Mucosa of gallbladder (tissue), 1 donor: ENCODE measurements at places on chromosomes 1 and 21.

GRCh38 chr1:201448990-201449389 lies 20.0 kb downstream of the PHLDA3 start:
- no peak for DNase-seq

DNA sequence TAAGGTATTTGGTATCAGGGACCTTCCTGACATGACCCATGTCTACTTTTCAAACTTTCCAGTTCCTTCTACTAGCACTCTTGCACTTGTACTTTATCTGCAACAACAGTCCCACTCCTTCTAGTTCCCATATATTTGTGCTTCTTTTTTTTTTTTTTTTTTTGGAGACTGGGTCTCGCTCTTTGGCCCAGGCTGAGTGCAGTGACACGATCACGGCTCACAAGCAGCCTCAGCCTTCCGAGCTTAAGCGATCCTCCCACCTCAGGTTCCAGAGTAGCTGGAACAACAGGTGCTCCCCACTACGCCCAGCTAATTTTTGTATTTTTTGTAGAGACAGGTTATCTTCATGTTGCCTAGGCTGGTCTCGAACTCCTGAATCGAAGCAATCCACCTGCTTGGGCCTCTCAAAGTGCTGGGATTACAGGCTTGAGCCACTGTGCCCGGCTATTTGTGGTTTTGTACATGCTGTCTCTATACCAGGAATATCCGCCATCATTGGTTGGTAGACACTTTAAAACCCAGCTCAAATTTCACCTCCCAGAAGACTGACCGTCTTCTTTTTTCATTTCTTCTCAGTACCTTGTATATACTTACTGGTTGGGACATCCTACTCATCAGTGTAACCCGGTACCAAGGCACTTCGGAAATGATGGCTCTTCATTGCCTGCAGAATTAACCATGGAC lies 1.1 kb downstream of the ZMYM1 start:
- no peak for DNase-seq

- DNase-seq = no peak
Observed at GRCh38 chr1:9369964-9370788, 77.5 kb downstream of the SPSB1 start.

DNA sequence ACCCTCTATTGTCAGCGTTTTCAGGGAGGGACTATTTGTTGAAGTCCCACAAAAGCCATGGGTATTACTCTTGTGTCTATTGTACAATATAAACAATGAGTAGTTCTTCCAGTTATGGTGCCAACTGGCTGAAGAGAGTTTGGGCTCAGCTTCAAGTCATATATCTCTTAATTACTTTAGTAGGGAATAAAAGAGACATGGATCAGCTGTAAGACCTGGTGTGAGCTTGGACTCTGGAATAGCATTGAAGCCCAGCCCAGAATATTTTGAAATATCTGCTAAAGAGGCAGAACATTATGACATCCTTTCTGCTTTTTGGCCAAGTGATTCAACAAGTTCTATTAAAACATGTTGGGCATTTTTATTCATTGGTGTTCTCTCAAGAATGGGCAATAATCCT lies 224.9 kb downstream of the BACH1 start:
- peak; percentile 34 for DNase-seq

DNA sequence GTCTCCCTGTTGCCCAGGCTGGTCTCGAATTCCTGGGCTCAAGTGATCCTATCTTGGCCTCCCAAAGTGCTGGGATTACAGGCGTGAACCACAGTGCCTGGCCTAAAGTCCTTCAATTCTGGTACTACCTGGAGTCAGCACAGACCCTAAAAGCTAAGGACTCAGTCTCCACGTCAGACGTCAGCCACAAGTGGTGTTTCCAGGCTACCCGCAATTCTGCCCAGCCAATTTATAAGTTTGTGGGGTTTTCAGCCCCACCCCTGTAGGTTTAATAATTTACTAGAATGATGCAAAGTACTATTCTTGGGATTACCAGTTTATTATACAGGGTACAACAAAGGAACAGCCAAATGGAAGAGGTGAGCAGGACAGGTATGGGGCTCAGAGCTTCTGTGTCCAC lies 10.6 kb upstream of the DIP2A start:
- DNase-seq = no peak

DNA sequence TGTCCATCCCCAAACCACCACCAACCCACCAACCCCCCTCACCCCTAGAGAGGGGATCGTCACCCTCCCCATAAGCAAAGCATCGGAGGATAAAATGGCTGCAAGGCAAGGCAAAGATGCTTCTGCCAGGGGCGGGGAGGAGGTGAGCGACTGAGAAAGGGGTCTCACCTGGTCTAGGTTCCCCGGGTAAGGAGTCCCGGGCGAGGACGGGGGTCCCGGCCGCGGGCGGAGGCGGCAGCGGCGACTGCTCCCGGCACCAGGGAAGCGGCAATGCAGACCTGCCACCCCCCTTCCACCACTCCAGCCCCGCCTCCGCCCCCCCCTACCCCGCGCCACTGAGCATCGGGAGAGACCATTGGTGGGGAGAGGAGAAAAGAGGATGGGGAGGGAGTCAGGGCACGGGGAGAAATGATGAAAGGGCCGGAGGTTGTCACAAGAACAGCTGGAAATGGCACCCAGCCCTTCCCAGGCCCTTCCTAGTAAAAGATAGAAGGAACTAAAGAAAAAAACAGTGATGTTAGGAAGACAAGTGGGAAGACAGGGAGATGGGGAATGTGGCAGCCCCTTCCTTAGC lies at the start of gene SV2A:
Gene SV2A, minus strand, starts transcription at position 274 of the 574 bp plus-strand sequence. CDS start 4,004 bp downstream, outside the sequence.
- no peak for DNase-seq

DNA sequence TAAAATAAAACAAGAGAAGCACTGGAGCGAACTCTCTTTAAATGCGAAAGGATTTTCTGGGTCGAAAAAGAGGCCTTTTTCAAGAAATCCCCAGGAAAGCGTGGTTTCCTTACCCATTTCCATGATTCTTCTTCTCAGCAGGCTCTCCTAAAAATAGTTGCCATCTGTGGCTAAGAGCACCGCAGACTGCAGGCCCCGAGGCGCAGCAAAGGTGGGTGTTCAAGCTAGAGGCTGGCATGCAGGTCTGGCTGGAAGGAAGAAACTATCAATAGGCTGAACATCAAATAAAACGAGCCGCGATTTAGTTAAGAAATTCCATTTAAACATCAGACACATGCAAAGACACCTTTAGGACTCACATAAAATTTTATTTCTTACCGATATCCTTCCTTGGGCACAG lies 135.1 kb downstream of the ADAMTS1 start:
- DNase-seq = no peak

DNA sequence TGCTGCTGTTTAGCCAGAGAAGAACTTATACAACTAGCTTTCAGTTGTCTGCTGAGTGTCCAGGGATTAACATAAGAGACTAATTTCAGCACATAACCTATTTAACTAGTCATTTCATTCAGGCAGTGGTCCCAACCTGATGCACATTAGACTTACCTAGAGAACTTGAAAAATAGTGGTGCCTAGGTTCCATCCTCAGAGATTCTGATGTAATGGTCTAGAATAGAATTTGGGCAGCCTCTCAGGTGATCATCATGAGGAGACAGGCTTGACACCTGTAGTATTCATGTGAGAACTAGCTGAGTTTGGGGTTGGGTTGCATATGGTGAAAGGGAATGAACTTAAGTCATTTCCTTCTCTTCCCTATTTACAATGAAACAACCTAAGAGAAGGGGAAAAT lies 24.8 kb downstream of the CNST start:
- no peak for DNase-seq
